Globus pallidus (tissue), 1 donor: ENCODE measurements at places on chromosomes 12 and 14.

- no peak for DNase-seq
Observed at GRCh38 chr12:13187399-13187798, 9.1 kb upstream of the EMP1 start.

DNA sequence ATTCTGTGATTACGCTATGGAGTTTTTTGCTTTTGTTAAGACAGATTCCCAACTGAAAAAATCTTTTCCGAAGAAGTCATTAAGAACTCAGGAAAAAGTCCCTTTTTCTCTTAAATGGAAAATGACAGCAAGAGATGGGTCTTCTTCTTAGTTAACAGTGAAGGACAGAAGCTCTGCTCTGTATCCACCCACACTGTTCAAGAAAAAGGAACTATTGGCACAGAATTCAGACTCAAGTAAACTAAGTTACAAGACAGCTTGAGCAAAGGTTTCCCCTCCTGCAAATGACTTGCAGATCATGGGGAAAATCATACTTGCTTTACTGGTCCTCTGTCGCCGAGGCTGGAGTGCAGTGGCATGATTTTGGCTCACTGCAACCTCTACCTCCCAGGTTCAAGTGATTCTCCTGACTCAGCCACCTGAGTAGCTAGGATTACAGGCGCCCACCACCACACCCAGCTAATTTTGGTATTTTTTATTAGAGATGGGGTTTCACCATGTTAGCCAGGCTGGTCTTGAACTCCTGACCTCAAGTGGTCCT lies 137.1 kb upstream of the AEBP2 start:
- DNase-seq: no peak

DNA sequence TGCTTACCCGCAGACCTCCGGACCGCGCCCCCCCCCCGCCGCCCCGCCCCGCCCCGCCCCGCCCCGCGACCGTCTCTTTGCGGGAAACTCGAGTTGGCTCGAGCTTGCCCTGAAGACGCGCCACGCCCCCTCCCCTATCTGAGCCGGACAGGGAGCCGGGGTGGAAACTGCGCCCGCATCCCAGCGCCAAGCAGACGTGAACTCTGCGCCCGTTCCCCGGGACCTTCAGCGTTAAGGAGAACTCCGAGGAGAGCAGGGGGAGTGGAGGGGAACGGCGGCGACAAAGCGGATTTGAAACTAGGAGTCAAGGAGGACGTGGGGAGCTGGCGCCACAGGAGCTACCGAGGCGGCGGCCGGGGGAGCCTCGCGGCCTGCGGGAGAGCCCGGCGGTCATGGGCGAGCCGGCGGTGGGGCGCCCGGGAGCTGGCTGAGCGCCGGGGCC lies at the start of gene KCNK13:
Gene KCNK13, plus strand, starts transcription at position 310 of the 442 bp plus-strand sequence. CDS start 212 bp downstream, outside the sequence.
- DNase-seq: no peak

DNA sequence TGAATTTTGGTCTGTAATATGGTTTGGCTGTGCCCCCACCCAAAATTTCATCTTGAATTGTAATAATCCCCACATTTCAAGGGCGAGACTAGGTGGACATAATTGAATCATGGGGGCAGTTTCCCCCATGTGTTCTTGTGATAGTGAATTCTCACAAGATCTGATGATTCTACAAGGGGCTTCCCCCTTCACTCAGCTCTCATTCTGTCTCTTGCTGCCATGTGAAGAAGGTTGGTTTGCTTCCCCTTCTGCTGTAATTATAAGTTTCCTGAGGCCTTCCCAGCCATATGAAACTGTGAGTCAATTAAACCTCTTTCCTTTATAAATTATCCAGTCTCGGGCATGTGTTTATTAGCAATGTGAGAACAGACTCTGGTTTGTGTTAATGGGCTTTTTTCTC lies 5.9 kb downstream of the LRRC9 start:
- no peak for DNase-seq

- no peak for DNase-seq
Observed at GRCh38 chr14:61569812-61570548, 125.3 kb upstream of the HIF1A start.
